ENCODE measurements at places on chromosomes 11 and 22. TPM values are rescaled to one million over a fixed set of nuclear protein-coding genes. Genes with fewer than 3 reads are reported as not detected.

GRCh38 chr22:37400719-37401118, 26.6 kb downstream of the ELFN2 start:
- H3K4me1 ChIP-seq: no peaks in the 10 kb centered on the region
- no peaks in the 10 kb centered on the region for H3K27me3 ChIP-seq
- no peak for DNase-seq

- H3K27ac ChIP-seq: no peak overlapping the region
- no peaks in the 10 kb centered on the region for H3K36me3 ChIP-seq
- no peak overlapping the region for H3K4me3 ChIP-seq
- no peaks in the 10 kb centered on the region for H3K4me1 ChIP-seq
- no peaks in the 10 kb centered on the region for H3K27me3 ChIP-seq
These were observed 91.0 kb downstream of the CCDC83 start for GRCh38 chr11:85946221-85946620.

- H3K4me1 ChIP-seq: no peaks in the 10 kb centered on the region
- H3K27me3 ChIP-seq: no peaks in the 10 kb centered on the region
- no peak for DNase-seq
- no peaks in the 10 kb centered on the region for H3K36me3 ChIP-seq
- no peak overlapping the region for H3K4me3 ChIP-seq
These were observed 11.4 kb upstream of the MICAL3 start for GRCh38 chr22:18035751-18036150.

- no peaks in the 10 kb centered on the region for H3K36me3 ChIP-seq
- no peak overlapping the region for H3K27ac ChIP-seq
- H3K4me1 ChIP-seq: no peaks in the 10 kb centered on the region
- no peak for DNase-seq
- no peaks in the 10 kb centered on the region for H3K27me3 ChIP-seq
These were observed 755.2 kb upstream of the TENM4 start for GRCh38 chr11:80196041-80196440.

- H3K27ac ChIP-seq: no peak overlapping the region
- no peaks in the 10 kb centered on the region for H3K4me1 ChIP-seq
- no peak overlapping the region for H3K4me3 ChIP-seq
- DNase-seq: peak; percentile 17
- H3K36me3 ChIP-seq: no peaks in the 10 kb centered on the region
- no peaks in the 10 kb centered on the region for H3K27me3 ChIP-seq
These were observed 44.4 kb downstream of the FAT3 start for GRCh38 chr11:92269021-92269420.

- H3K36me3 ChIP-seq: no peaks in the 10 kb centered on the region
- H3K4me1 ChIP-seq: peaks cover 4% of the 10 kb centered on the region
- H3K27ac ChIP-seq: no peak overlapping the region
- H3K4me3 ChIP-seq: no peak overlapping the region
These were observed 23.1 kb upstream of the IRAG1 start for GRCh38 chr11:10716543-10717259.

DNA sequence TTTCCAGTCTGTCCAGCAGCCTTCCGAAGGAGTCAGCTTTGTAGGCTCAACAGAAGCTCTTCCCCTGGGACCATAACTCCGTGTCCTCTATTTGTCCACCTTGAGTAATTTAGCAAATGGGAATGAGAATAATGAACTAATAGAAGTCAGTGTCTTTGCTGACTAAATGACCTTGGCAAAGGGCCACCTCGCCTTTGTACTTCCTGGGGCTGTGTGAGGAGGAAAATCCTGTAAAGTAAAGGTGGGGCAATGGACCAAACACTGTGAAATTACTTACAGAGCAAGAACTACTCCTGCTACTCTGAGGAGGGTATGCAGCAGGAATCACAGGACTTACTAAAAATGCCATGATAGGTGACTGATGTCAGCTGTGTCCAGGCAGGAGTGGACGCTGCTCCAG, 36.2 kb upstream of the CSNK2A3 start:
- no peak overlapping the region for H3K27ac ChIP-seq
- no peak for DNase-seq
- H3K36me3 ChIP-seq: no peaks in the 10 kb centered on the region

KLHL35 gene
- total RNA-seq: 10.9 TPM

DNA sequence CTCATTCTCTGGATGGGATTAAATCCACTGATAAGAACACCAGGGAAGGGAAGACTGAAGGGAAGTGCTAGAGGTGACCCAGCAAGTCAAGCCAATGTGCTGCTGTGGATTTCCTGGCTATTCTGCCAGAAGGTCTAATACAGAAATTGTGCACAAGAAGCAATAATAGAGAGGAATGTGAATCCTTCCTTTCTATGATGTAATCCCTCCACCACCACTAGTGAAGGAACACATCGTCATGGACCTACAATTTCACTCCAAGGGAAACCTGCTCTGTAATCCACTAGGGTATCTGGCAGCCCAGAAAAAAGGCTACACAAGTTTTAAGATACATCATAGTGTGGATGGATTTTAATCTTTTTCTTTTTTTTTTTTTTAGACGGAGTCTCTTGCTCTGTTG, 17.4 kb downstream of the LARGE2 start:
- no peak overlapping the region for H3K4me3 ChIP-seq
- DNase-seq: no peak
- no peaks in the 10 kb centered on the region for H3K27me3 ChIP-seq
- H3K4me1 ChIP-seq: no peaks in the 10 kb centered on the region
- no peak overlapping the region for H3K27ac ChIP-seq

CELSR1 gene
- 30.7 TPM for total RNA-seq

DNA sequence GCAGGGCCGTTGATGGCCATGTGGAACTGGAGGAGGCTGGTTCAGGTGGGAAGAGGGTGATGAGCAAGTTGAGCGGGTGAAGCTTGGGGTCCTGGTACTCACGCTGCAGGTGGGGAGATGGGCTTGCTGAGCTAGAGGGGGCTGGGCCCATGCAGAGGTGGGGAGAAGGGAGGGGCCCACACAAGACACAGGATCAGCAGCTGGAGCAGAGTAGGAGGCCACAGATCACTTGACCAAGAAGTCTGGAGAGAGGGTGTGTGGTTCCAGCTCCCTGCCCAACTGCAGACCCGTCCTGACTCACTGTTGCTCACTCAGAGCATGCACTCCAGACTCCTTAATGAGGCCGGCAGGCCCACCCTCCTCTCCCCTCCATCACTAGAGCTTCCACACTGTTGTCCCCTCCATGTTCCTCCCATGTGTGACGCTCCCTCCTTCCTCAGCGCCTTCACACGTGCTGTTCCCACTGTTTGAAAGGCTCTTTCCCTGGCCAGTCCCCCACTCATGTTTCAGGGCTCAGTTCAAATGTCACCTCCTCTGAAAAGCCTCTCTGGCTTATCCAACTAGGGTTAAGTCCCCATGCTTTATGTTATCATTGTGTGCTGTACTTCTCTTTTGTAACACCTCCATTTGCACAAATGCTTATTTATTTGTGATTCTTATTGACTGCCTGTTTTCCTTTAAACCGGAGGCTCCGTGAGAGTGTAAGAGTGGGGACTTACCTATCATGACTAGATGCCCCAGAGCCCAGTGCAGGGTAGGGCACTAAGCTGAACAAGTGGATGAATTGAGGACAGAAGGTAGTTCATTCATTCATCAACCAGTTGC, 2.3 kb downstream of the CCDC86 start:
- no peaks in the 10 kb centered on the region for H3K27me3 ChIP-seq
- peaks cover 25% of the 10 kb centered on the region for H3K4me1 ChIP-seq
- peak overlapping the region; percentile 89 for H3K4me3 ChIP-seq
- H3K27ac ChIP-seq: peak overlapping the region; percentile 26

ALDH3B1 gene
- 18.3 TPM for total RNA-seq

DNA sequence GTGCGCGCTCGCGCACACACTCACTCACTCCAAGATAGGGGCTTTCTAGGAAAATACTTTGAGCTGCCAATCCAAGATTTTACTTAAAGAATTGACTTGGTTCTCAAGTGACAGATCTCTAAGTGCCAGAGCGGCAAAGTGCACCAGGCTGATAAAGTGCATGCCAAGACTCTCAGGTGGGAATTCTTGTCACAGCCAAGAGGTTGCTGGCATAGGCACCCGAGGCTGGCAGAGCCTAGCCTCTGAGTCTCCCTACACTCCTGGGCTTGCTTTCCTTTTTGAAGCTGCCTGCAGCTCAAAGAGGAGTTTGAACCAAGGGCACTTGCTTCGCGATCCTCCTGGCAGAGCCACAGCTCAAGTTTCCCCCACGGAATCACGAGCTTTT, 2.5 kb upstream of the ADM start:
- H3K4me1 ChIP-seq: peaks cover 30% of the 10 kb centered on the region
- H3K4me3 ChIP-seq: peak overlapping the region; percentile 90
- H3K36me3 ChIP-seq: peaks cover 19% of the 10 kb centered on the region
- H3K27ac ChIP-seq: peak overlapping the region; percentile 100
- no peak for DNase-seq

DNA sequence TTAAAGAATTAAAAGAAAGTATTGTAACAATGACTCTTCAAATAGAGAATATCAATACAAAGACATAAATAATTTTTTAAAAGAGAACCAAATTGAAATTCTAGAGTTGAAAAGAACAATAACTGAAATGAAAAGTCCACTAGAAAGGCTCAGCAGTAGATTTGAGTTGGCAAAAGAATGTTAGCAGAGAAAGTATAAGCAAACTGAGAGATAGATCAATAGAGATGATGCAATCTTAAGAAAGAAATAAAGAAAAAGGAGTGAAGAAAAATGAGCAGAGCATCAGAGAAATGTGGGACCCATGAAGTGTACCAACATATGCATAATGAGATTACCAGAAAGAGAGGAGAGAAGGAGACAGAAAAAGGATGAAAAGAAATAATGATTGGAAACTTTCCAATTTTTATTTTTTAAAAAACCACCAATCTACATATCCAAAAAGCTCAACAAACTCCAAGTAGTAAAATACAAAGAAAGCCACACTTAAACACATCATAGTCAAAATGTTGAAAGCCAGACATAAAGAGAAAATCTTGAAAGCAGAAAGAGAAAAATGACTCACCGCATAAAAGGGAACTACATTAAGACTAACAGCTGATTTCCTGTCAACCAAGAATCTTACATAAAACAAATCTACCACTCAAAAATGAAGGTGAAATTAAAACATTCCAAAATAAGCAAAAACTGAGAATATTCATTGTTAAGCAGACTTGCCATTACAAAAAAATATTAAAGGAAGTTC, 20.9 kb downstream of the NCF4 start:
- no peaks in the 10 kb centered on the region for H3K4me1 ChIP-seq
- H3K36me3 ChIP-seq: no peaks in the 10 kb centered on the region
- H3K27me3 ChIP-seq: peaks cover 2% of the 10 kb centered on the region
- no peak overlapping the region for H3K27ac ChIP-seq
- DNase-seq: no peak

- no peak for DNase-seq
- no peak overlapping the region for H3K4me3 ChIP-seq
- no peaks in the 10 kb centered on the region for H3K27me3 ChIP-seq
- peaks cover 15% of the 10 kb centered on the region for H3K4me1 ChIP-seq
- H3K27ac ChIP-seq: no peak overlapping the region
- H3K36me3 ChIP-seq: no peaks in the 10 kb centered on the region
These were observed 36.5 kb downstream of the PRDM11 start for GRCh38 chr11:45182902-45183301.

DNA sequence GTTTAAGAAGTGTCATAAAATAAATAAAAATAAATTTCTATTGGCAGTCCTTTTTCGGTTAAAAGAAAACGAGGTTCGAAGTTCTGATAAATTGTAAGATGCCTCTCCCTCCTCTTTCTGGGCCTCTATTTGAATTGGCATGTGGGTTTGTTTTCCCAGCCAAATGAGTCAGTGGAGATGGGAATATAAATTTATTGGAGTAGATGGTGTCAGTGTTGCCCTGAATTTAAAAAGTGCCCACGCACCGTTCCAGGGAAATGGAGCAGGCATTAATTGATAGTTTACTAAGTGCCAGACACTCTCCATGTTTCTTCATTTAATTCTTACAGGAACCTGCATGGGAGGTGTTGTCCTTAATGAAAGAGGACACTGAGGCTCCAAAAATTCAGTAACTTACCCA, 119.2 kb downstream of the FEZ1 start:
- no peaks in the 10 kb centered on the region for H3K36me3 ChIP-seq
- peaks cover 37% of the 10 kb centered on the region for H3K27me3 ChIP-seq
- no peak overlapping the region for H3K27ac ChIP-seq
- H3K4me3 ChIP-seq: no peak overlapping the region
- no peaks in the 10 kb centered on the region for H3K4me1 ChIP-seq
- DNase-seq: no peak

OR8G5 gene
- not detected for total RNA-seq

APOL4 gene
- total RNA-seq: not detected

GRCh38 chr11:76314741-76315090, 66.2 kb downstream of the THAP12 start:
- H3K36me3 ChIP-seq: no peaks in the 10 kb centered on the region
- no peak for DNase-seq
- no peaks in the 10 kb centered on the region for H3K4me1 ChIP-seq
- no peak overlapping the region for H3K27ac ChIP-seq
- H3K27me3 ChIP-seq: no peaks in the 10 kb centered on the region

- peak overlapping the region; percentile 82 for H3K27ac ChIP-seq
- DNase-seq: no peak
- no peaks in the 10 kb centered on the region for H3K27me3 ChIP-seq
These were observed 60.9 kb downstream of the SCGB1A1 start for GRCh38 chr11:62479631-62480201.

DNA sequence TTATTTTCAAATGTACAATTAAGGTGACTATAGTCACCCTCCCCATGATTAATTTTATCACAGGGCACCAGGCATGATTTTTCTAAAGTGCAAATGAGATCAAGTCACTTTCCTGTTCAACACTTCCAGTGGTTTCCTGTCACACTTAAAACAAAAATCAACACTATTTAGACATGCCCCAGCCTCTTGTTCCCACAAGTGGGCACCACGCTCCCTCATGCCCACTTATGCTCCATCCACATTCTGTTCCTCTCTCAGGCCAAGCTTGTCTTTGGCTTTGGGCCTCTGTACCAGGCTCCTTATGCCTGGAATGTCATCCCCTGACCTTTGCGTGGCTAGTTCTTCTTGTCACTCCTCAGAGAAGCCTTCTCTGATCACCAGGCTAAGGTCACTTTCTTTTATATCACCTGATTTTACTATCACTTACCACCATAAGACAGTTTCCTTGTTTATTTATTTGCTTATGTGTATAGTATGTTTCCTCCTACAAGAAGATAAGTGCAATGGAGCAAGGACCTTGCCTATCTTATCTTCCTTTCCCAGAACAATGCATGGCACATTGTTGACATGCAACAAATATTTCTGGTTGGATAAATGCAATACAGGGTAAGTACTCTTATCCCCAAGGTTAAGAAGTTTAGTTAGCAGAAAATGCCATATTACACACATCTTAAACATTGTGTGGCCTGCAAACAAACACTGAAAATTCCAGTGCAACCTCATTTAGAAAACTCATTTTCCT, 50.9 kb upstream of the PANX1 start:
- H3K4me3 ChIP-seq: no peak overlapping the region
- no peak overlapping the region for H3K27ac ChIP-seq
- no peak for DNase-seq
- no peaks in the 10 kb centered on the region for H3K4me1 ChIP-seq
- no peaks in the 10 kb centered on the region for H3K36me3 ChIP-seq

FOLH1 gene
- total RNA-seq: 0.98 TPM

GGT1 gene
- total RNA-seq: 2.6 TPM

Data from Panc1 (cell line).